Cortex of kidney (tissue), 1 donor: ENCODE measurements at places on chromosomes 12 and 14.

DNA sequence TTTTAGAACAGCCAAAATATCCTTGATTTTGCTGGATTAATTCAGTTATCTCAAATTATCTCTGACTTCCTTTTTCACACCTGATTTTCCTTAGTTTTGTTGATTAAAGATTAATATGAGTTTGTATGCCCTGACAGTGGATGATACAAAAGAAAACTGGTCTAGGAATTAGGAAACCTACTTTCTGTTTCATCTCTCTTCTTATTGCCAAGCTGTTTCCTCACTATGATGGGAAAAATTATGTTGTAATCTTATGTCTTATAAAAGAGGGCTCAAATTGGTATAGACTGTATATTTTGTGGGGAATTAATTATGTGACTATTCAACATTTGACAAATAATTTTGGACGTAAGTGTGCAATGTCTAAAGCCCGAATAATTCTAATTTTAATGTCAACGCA, 271.6 kb downstream of the FBXL14 start:
- no peak for DNase-seq

DNA sequence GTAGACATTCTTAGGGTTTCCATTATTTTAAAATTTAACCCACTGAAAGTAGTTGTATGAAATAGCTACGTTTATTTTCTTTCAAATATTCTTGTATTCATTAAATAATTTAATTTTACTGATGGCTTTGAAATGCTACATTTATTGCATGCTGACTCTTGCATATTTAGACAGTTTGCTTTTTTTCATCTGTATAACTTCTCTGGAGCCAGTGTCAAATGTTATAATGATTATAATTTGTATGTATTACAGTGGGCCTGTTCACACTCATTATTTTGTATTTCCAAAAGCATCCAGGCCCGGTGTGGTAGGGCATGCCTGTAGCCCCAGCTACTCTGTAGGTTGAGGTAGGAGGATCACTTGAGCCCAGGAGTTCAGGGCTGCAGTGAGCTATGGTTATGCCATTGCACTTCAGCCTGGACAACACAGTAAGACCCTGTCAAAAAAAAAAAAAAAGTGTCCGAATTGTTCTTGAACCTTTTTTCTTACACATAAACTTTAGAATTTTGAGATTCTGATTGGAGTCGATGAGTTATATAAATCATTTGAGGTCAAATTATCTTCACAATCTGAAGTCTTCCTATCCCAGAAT, 905 bp downstream of the ZNF84 start:
- DNase-seq: no peak

GRCh38 chr12:7499636-7500035, 3.9 kb downstream of the CD163 start:
- DNase-seq: no peak

- DNase-seq: no peak
Measured at GRCh38 chr12:108838194-108839017, 19.0 kb downstream of the SSH1 start.

- no peak for DNase-seq
Measured at GRCh38 chr14:99972748-99973466, 92.3 kb upstream of the EVL start.

GRCh38 chr14:52076334-52076733, 7.5 kb upstream of the NID2 start:
- DNase-seq: no peak

DNA sequence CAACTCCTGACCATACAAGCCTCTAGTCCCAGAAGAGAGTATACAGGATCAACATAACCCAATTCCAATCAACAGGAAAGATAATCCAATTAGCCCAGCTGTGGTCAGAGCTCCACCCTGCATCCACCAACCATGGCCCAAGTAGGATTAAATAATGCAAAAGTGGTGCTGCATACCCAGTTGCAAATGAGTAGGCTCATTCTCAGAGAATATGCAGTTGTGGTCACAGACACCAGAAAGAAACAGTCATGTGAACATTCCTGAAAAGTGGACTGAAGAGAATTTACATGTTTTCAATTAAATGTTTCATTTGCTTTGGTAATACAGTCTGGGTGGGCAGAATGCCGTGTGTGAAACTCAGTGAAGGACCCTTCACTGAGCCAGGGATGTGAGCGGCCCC, 167.2 kb upstream of the BMP4 start:
- no peak for DNase-seq

- DNase-seq: no peak
Measured at GRCh38 chr12:95218150-95219133, 835 bp downstream of the VEZT start.

- DNase-seq: no peak
Measured at GRCh38 chr14:99394602-99395156, 86.0 kb downstream of the SETD3 start.

DNA sequence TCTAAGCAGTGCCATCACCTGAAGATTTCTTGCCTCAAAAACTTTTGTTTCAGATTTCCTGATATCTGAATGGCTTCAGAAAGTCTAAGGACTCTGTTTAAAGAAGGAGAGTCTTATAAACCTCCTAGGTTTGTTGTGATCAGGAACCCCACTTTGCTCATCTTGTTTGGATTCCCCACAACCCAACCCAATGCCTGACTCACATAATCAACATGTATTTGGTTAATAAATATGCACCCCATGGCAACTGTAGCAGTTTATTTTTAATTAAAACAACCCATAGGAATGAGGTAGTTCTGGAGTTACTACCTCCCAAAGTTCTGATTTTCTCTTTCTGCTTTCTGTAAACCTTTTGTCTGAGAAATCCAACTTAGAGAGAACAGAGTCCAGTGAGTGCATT, 51.5 kb downstream of the DBX2 start:
- DNase-seq: no peak

DNA sequence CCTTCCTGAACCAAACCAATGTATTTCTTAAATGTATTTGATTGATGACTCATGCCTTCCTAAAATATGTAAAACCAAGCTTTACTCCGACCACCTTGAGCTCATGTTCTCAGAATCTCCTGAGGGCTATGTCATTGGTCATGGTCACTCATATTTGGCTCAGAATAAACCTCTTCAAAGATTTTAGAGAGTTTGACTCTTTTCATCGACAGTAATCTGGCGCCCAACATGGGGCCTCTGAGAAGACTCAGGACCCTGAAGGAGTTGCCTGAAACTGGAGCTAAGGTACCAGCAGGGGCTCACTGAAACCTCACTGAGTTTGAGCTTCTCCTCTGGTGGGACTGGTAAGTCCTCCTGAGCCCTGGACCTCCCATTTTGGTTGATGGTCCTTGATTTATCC, 17.2 kb upstream of the PSMC1 start:
- DNase-seq: no peak

DNA sequence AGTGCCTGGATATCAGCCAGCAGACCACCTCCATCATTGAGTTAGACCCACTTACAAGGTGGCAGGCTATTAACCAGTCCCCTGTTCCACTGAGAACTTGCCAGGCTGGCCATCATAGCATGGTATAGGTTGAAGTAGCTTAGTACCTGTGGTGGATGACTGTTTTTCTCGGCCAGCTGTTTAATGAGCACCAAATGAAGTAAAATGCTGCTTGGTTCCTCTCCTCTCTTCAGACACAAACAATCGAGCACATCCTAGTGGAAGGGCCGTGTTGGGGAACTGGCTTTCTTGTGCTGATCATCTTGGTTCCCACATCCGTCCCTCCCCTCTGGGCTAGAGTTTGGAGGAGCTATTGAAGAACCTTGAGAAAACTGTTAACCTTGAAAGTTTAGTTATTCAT, 486.2 kb downstream of the RAD51B start:
- no peak for DNase-seq

GRCh38 chr14:103696070-103696402, 19.2 kb downstream of the XRCC3 start:
- DNase-seq: no peak

DNA sequence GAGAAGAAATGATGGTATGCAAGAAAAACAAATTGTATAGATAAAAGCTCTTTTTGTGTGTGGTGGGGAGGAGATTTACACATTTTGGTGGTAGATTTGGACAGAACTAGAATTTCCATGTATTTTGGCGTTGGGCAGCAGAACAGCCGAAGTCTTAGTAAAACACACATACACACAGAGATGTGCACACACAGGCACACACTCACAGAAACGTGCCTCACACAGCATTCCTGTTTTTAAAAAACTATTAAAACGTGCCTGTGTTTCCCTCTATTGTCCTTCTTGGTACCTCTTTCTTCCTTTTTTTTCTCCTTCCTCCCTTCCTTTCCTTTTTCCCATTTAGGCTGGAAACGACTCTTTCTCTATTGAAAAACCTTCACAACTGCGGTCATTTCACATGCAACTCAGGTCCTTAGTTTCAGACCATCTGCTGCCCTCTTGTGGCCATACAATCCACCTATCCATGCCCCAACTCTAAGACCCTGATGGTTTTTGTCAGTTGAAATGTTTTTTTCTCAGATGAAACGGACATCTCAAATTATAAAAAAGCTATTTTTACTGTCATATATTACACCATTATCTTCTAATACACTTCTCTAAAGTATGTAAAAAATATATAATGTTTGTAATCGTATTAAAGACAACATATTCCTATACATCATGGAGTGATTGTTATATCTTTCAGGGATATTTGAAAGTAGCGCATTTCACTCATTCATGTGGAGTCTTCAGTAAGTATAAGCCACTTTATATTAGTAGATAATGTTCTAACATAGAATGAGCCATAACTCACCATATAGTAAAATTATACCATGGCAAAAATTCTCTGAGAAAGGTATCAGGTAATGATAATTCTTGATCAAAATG, 386.7 kb upstream of the NOVA1 start:
- DNase-seq: no peak

GRCh38 chr12:28127455-28127854, 62.8 kb upstream of the CCDC91 start:
- DNase-seq: no peak

DNA sequence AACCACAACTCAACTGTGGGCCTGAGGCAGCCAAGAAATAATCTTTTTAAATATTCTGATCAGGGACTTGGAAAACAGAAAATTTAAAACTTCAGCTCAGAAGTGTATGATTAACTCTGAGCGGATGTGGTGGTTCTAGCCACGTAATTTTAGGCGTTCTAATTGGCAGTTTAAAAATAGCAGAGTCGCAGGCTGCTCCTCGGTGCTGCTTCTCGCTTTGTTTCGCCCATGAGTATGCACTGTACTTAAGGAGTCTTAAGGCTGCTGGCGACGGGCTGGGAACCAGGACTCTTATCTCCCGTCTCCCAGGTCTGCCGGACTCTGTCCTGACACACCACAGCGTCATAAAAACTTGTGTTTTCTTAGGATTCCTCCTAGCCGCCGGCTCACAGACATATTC, 113.4 kb upstream of the PELI2 start:
- DNase-seq: no peak

- DNase-seq: no peak
Measured at GRCh38 chr12:13597166-13597565, 384.2 kb downstream of the GRIN2B start.

GRCh38 chr14:102445066-102445465, 64.5 kb downstream of the ANKRD9 start:
- DNase-seq: no peak

- no peak for DNase-seq
Measured at GRCh38 chr12:101698800-101699347, 1.4 kb downstream of the CHPT1 start.
